ENCODE measurements at places on chromosomes 4 and X. TPM values are rescaled to one million over a fixed set of nuclear protein-coding genes. Genes with fewer than 3 reads are reported as not detected.

F11 gene
- polyA plus RNA-seq: 15.0 TPM

BGN gene
- 37.1 TPM for polyA plus RNA-seq

MSX1 gene
- 23.0 TPM for polyA plus RNA-seq

NLGN4X gene
- 0.35 TPM for polyA plus RNA-seq

RPS3A gene
- polyA plus RNA-seq: 5,602 TPM

PTCHD1 gene
- polyA plus RNA-seq: not detected

FAM149A gene
- polyA plus RNA-seq: 8.8 TPM

FRMD7 gene
- polyA plus RNA-seq: not detected

EVC gene
- 4.0 TPM for polyA plus RNA-seq

CCSER1 gene
- polyA plus RNA-seq: not detected

PCDH18 gene
- 11.7 TPM for polyA plus RNA-seq

AFM gene
- not detected for polyA plus RNA-seq

F9 gene
- polyA plus RNA-seq: not detected

Data from adipose tissue (tissue), 3 donors.